Thymus (tissue), 14 donors: ENCODE measurements at places on chromosomes 2 and 18. TPM values are rescaled to one million over a fixed set of nuclear protein-coding genes. Genes with fewer than 3 reads are reported as not detected.

FRZB gene
- polyA plus RNA-seq: 5.0 TPM

LYG1 gene
- 21.5 TPM for polyA plus RNA-seq

COL3A1 gene
- polyA plus RNA-seq: 48.2 TPM

CCDC141 gene
- 0.84 TPM for polyA plus RNA-seq

MEIS1 gene
- 15.5 TPM for polyA plus RNA-seq

LGALSL gene
- polyA plus RNA-seq: 12.8 TPM

CYB5A gene
- polyA plus RNA-seq: 86.2 TPM

NETO1 gene
- 2.1 TPM for polyA plus RNA-seq

SLC5A6 gene
- 24.3 TPM for polyA plus RNA-seq

GTF2A1L gene
- polyA plus RNA-seq: 0.57 TPM

RPRM gene
- polyA plus RNA-seq: 0.59 TPM

SCN1A gene
- 0.02 TPM for polyA plus RNA-seq

RAB27B gene
- 1.7 TPM for polyA plus RNA-seq

MYL12B gene
- 505 TPM for polyA plus RNA-seq

TCF4 gene
- polyA plus RNA-seq: 12.7 TPM

LINC00305 gene
- 0.05 TPM for polyA plus RNA-seq

DSC3 gene
- polyA plus RNA-seq: 16.8 TPM

ABCG8 gene
- 0.05 TPM for polyA plus RNA-seq
